ENCODE measurements at places on chromosomes 2 and 18.

DNA sequence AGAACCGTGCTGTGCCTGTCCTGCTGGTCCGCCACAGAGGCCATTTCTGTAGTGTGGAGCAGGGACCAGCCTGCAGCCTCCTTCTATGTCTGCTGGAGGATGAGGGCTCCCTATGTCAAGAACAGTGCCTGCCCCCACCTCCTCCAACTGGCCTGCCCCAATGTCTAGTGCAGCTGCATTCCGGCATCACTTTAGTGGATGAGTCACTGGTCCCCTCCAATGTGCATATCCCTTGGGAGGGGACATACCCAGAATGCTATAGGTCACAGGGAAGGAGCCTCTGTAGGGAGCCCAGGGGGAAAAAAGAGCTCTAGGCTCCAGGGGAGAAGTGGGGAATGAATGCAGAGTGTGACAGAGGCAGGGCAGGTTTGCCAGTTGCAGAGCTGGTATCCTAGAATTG, 219.6 kb downstream of the CELF4 start:
- DNase-seq = no peak

GRCh38 chr2:9260464-9260918, 53.9 kb downstream of the ASAP2 start:
- no peak for DNase-seq

DNA sequence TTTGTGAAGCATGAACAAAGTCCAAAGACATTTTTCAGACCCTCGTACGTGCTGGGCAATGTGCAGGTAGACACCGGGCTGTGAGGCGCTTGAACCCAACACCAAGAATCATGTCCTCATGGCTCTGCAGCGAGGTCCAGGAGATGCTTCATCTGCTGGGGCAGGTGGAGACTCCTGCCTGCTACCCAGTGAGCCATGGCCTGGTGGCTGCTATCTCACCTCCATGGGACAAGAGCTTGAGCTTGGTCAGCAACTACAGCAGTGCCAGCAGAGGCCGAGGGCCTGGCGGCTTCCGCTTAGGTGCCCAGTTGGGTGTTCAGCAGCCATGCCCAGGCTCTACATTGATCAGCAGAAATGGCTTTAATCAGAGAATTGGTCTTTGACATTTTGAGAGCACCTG, 281.0 kb upstream of the HS6ST1 start:
- no peak for DNase-seq

- DNase-seq = no peak
These were observed 830.1 kb upstream of the ZEB2 start for GRCh38 chr2:145350011-145350410.

DNA sequence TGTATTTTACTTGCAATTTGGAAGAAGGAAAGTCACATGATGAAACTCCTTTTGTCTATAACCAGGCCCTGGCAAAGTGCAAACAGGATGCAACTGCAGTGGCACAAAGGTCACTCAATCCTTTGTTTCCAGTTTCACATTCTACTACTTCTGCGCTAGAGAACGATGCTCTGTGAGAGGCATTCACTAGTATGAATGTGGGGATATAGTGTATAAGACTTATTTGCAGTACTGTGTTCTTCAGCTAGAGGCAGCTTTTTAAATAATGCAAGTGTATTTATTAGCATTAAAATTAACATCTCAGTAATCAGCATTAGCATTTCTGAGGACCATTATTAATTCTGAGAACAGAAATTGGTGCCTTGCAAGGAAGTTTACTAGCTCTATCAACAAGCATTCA, 68.9 kb downstream of the PRPF40A start:
- no peak for DNase-seq

- DNase-seq = no peak
These were observed 448.9 kb upstream of the SLC14A2 start for GRCh38 chr18:45166341-45166835.

GRCh38 chr2:62216113-62216512, 20.2 kb downstream of the B3GNT2 start:
- DNase-seq = no peak

- no peak for DNase-seq
These were observed 39.4 kb downstream of the ACOXL start for GRCh38 chr2:110771547-110772382.

- DNase-seq = no peak
These were observed 1186.2 kb upstream of the FAM98A start for GRCh38 chr2:34785206-34785785.

DNA sequence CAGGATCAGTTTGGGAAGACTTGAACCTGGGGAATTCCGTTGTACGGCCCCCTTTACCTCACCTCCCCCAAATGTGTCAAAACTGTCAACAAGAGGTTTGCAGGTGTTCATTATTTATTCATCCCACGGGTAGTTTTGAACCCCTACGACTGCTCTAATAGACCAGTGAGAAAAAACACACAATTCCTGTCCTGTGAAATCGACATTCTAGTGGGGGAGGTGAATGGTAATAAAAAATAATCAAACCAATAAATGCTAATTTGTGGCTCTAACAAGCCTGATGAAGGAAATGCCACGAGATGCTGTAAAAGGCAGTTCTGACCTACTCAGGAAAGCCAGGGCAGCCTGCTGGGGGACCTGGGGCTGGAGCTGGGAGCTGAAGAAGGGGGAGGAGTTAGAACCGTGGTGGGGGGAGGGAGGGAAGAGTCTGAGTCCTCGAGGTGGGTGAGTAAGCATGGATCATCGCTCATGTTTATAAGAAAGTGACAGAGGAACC, 463 bp upstream of the DNAJB2 start:
- DNase-seq = no peak

- DNase-seq = peak; percentile 7
These were observed 19.8 kb downstream of the ARL5A start for GRCh38 chr2:151808258-151809072.

- no peak for DNase-seq
These were observed 274.1 kb downstream of the HAUS1 start for GRCh38 chr18:46378126-46378863.

DNA sequence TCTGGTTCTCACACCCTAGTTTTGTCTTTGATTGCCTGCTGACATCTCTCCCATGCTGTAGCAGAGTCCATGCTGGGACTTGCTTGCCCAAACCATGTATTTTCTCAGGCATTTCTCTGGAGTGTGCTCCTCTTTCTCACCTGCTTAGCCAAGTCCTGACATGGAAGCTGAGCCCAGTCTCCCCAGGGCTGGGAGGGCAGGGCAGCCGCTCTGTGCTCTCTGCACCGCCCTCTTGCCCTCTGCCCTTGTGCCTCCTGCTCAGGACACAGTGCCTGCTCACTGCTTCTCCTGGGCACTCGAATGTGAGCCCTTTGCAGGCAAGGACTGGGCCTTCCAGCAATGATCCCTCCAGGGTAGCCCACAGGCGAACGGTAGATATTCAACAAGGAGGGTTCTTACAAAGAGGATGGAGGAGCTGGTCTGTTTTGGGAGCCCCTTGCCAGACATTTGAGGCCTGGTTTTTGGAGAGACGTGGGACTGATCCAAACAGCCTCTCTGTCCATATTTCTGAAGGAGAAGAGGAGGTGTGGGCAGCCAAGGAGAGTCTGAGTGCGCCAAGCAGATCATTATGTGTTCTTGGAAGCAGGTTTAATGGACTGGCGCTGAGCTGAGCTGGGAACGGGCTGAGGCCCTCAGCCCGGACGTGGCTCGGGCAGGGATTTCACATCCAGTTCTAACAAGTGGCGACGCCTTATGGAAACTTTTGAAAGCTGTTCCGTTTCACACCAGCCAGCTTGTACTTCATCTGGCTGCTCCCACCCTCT, 4.0 kb downstream of the SLC14A2 start:
- no peak for DNase-seq

- peak; percentile 73 for DNase-seq
These were observed 234.1 kb upstream of the ID2 start for GRCh38 chr2:8447610-8448221.

GRCh38 chr18:24536326-24536725, 75.9 kb downstream of the HRH4 start:
- peak; percentile 52 for DNase-seq

DNA sequence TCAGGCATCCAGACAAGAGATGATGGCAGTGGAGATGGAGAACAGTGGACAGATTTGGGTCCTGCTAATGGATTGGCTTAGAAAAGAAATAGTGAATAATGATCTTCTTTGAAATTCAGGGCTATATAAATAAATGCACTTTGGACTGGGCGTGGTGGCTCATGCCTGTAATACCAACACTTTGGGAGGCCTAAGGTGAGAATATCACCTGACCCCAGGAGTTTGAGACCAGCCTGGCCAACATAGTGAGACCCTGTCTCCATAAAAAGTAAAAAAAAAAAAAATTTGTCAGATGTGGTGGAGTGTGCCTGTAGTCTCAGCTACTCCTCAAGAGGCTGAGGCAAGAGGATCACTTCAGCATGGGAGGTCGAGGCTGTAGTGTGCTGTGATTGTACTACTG, 102.4 kb upstream of the STON1 start:
- no peak for DNase-seq

GRCh38 chr2:164039270-164039669, 303.5 kb upstream of the FIGN start:
- DNase-seq = no peak

DNA sequence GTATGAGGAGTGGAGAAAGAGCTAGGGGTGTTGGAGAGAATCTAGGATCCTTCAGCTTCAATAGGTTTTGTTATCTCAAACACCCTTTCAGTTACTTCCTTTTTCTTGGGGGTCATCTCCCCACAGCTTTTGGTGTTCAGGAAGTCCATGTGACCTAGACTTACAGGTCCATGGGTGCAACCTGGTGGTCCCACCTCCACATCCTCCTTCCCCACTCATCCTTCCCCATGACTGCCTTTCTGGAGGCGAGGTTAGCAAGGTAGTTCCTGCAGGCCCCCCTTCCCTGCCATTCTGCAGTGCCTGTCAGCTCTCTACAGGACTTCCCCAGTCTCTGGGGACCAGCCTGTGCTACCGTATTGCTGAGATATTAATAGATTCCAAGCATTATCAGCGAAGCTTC, 107.6 kb downstream of the TMEM17 start:
- DNase-seq = no peak

DNA sequence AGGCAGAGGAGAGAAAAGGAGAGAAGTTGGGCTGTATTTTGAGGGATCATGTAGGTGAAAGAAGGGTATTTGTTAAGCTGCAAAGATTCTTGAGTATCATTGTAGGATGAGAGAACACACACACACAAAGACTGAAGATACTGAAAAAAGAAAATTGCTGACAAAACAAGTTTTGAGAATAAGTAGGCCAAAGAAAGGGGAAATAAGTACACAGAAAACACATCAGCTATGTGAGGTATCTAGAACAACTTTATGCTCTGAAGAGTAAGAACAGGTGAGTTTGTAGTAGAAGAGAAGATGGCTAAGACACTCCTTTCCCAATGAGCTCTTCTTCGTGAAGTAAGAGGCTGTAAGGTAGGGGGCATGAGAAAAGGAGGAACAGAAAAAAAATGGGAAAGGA, 28.2 kb downstream of the METTL8 start:
- DNase-seq = no peak

DNA sequence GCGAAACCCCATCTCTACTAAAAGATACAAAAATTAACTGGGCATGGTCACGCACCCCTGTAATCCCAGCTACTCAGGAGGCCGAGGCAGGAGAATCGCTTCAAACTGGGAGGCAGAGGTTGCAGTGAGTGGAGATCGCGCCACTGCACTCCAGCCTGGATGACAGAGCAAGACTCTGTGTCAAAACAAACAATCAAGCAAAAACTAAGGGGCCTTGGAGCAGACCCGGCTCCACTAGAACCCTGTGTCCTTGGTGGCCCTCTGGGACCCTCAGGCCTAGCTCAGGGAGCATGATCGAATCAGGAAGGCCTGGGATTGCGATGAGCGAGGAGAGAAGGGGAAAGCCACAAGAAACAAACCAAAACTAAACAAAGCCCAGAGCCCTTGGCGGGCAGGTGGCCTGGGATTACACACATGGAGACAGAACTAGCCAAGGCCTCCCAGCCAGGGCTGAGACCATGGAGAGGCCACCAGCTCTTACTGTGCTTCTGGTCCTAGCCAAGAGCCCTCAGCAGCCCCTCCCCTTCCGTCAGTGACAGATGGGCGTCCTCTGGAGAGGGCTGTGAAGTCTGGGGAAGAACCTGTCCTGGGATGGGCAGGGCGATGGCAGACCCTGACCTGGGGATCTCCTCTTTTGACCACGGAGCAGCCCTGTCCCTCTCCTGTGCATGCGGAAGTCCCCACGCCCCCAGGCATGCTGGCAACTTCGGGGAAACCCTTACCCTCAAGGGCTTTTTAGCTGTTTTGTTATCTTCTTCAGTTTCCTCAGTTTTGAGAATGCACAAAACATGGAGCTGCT, 27.4 kb upstream of the CATIP start:
- DNase-seq = no peak

DNA sequence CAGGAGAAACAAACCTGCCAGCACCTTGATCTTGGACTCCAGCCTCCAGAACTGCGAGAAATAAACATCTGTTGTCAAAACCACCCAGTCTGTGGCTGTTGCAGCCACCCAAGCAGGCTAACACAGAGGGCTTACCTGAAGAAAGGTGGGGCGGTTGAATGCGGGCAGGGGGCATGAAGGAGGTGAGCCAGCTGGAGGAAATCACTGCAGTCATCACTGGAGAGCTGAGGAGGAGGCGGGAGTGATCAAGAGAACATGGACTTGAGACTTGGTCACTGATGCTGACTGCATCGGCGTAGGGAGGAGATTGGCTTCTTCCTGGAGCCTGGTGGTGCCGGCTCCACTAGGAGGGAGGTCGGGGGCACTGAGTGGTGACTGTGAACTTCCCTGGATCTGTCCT, 14.6 kb upstream of the ARMC9 start:
- no peak for DNase-seq

GRCh38 chr18:78659748-78660147, 319.9 kb upstream of the SALL3 start:
- no peak for DNase-seq

DNA sequence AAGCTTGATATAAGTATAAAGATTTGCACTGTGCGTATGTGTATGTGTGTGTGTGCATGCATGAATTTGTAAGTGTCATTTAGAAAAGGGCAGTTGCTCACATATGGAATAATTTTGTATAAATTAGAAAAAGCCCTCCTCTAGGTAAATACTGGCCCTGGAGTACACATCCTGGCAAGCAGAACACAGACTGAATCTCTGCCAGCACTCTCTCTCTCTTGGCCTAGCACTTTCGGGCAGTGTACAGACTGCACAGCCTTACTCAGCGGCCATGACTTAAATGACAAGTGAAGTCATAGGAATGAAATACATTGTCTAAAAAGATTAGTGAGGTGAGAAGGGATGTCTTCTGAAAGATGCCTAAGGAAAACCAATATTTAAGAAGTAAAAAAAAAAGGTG, 214.1 kb downstream of the RDH14 start:
- DNase-seq = no peak

GRCh38 chr2:18077704-18078103, 199.2 kb downstream of the KCNS3 start:
- no peak for DNase-seq

- no peak for DNase-seq
These were observed 804.5 kb upstream of the POU3F3 start for GRCh38 chr2:104049438-104049837.

Data from LoVo (cell line).